Ureter (tissue), 1 donor: ENCODE measurements at places on chromosomes 5 and 9. TPM values are rescaled to one million over a fixed set of nuclear protein-coding genes. Genes with fewer than 3 reads are reported as not detected.
A peak's percentile ranks its signal among the peaks of the same experiment; 100 is the strongest.

Gene PCDHA1
- not detected for total RNA-seq

DNA sequence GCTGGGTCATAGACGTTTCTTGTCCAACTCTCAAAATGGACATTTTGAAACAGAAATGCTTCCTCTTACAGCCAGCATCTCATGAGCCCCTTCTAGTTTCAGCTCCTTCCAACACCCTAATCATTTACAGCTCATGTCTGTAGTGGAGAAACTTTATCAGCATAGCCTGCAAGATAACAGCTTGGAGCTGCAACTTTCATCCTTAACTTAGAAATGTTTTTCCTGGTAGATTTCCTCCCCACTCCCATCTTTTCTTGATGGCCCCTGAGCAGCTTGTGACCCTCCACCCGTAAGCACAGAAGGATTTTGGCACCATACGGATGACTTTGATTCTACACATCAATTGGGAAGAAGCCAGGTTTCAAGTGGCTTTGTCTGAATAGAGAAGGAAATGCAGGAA is 53.5 kb upstream of the TGFBR1 start:
- DNase-seq = no peak

DNA sequence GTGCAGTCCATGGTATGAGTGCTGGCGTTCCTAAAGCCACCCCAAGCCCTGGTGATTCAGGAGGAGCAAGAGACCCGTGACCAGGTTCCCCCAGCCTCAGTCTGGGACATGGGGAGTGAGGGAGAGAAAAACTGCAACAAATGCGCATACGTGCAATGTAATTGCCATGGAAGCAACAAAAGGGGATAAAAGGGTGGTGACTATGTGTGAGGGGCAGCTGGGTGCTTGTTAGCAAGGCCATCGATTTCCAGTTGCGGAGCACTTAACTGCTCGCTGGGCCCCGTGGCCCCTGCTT is 709 bp upstream of the SH3PXD2B start:
- no peak for DNase-seq

GRCh38 chr9:7778851-7779600 is 20.6 kb downstream of the DMAC1 start:
- no peak for DNase-seq

DNA sequence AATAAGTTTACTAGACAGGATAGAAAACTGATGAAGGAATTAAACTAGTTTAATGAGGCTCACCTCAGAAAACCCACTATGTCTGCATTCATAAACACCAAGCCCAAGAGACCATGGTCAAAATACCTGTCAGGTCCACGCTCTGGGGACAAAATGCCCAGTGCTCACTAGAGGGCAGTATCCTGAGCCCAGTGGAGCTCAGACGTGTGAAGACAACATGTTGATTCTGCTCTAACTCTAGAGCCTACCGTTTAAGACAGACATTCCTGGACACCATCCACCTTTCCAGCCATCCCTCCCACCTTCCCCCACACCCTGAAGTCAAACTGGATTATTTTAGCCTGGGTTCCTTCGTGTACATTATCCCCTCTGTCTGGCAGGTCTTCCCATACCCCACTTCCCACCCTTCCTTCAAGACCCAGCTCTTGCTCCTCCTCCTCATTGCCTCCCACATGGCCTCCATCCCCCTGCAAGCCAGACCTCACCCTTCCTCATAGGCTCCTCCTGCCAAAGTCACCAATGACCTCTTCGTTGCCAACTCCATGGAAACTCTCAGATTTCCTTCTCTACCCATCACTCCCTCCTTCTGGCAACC is 142.3 kb upstream of the FSTL4 start:
- no peak for DNase-seq

Gene MARCHF11
- not detected for total RNA-seq

GRCh38 chr5:154506716-154507080 is 28.7 kb upstream of the HAND1 start:
- DNase-seq = no peak

GRCh38 chr9:96581786-96582185 is 37.9 kb downstream of the CDC14B start:
- no peak for DNase-seq

- peak; percentile 23 for DNase-seq
Observed at GRCh38 chr5:1732945-1733344, 66.7 kb downstream of the MRPL36 start.

- DNase-seq = peak; percentile 68
Observed at GRCh38 chr9:137028263-137029057, 423 bp upstream of the ABCA2 start.

DNA sequence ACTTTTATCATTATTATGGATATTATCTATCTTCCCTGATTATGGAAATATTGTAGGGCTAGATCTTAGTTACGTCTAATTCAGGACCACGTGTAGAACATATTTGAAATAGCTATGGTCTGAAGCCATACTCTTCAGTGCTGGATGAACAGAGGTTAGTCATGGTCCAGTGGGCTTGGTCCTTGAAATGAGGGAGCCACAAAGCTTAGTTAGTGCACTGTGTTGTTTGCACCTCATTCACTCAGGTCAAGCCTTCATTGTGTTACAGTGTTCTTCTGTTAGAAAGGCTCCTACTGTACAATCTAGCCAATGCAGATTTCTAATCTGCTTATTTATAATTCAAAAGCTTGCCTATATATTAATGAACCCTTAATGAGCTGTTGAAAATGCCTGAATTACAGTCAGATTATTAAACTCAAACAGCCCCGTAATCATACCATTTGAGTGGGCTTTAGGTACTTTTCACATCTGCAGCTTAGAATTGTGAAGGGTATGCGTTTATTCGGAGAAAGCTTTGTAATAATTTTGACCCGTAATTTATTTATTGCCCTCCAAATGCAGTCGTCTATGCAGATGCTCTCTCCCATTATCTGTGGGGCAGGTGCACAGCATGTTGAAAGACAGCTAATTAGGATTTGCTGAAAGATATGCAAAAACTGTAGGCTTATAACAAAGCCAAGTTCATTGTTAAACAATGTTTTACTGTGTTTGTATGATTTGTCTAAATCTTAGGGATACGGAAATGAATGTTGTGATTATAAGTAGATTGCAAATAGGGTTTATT is 164.9 kb downstream of the PBX3 start:
- no peak for DNase-seq

GRCh38 chr5:8550921-8551320 is 682.0 kb downstream of the MTRR start:
- no peak for DNase-seq

DNA sequence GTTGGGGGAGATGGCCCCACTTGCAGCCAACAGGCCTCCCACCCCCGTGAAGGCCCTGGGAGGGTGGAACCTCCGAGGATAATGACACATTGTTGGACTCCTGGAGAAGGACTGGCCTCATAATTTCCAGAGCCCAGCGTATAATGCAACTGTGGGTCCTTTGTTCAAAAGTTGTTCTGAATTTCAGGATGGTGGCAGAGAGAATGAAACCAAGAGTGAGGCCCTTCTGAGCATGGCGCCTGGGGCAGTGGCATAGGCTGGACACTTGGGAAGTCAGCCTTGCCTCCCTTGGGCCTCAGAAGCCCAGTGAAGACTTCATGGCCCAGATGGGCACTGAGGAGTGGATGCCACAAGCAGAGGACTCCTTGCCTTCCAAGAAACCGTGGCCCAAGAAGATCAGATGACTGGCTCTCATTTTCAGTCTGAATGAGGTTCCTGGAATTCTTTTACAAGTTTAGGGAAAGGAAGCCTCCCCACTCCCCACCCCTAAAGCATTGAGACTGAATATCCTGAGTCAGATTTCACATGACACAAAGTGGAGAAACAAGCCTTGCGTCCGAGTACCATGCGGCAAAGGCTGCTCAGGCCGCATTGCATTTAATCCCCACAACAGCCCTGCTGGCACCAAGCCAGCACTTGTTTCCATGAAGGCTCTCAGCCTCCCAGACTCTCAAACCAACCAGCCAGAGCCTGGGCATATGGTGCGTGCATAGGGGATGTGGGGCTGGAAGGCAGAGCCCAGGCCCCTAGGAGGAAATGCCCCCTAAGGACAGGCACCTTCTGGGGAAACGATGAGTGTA is 96.7 kb upstream of the SMIM23 start:
- DNase-seq = no peak

DNA sequence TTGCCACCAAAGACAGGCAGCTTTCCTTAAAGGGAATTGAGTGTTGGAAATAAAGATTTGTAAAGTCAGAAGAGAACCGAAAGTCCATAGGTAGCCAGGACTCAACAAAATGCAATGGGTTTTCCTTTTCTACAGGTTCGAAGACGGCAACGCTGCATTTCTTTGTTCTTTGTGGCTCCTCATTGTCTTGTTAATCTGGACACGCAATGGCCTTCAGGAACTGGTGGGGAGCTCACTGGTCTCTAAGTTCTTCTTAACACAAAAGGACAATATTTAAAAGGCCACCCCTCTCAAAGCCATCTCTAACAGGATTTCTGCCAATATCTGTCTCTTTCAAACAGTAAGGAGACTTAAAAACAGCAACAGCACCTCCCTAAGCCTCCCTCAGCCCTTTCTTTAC is 170.6 kb downstream of the RMI1 start:
- no peak for DNase-seq

DNA sequence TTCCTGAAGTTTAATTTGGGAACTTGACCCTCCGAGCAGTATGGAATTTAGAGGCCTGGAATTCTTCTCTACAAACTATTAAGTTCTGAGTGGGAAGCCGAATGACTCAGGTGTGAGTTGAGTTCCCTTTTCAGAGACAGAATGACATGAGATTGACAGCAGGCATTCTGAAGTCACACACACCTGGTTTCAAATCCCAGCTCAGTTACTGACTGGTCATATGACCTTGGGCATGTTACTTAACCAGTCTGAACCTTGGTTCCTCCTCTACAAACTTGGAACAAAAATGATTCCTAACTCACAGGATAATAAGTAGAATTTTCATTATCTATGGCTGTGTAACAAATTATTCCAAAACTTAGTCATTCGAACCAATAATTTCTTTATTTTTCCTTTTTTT is 45.5 kb upstream of the GPBP1 start:
- no peak for DNase-seq
